ENCODE measurements at places on chromosomes 6 and 20.
A peak's percentile ranks its signal among the peaks of the same experiment; 100 is the strongest.

DNA sequence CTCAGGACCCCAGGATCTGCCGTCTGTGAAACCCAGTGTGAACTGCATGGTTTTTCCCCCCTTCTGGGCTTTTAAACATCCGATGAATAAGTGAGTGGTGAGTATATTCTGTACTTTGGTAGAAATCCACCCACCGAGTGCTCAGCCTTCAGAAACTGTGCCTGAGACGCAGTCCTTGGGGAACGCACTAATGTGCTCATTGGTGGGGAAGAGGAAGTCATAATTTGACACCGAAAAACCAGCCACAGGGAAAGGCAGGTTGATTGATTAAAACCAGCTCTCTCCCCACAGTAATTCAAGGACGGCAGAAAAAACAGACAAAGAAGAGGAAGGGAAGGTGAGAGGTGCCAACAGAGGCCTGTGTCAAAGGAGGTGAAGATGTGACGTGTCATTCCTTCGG is 21.7 kb downstream of the EDN3 start:
- no peak for DNase-seq

GRCh38 chr6:14047151-14047740 is 70.3 kb upstream of the CD83 start:
- no peak for DNase-seq

DNA sequence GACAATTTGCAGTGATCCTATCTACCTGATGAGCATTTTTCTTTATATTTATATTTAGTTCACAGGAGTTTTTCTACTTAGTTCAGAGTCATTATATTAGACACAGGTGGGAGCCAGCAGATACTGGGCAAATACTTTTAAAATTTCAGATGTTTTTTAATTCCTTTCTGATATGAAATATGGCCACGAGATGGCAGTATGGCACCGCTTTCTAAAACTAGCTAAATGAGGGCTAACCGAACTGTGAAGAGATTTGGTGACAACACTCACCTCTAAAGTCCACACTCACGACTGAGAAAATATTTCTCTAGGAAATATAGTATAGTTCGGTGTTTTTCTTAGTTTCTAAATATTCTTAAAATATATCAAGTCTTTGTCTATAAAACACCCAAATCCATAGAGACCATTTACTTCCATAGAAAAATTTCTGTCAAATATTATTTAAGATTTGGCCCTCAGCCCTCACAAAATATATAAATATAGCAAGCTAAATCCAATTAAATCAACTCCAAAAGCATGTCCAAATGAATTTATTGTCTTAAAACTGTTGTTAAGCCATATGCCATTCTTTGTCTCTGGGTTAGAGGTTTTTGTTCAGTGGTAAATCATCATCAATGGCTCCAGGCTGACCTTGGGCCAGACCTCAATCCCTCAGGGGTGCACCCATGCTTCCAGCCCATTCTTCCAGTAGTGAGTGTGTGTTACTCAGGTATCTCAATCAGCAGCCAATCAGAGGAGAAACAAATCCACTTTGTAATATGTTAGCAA is 63.6 kb downstream of the HUS1B start:
- DNase-seq, result no peak

GRCh38 chr20:32600681-32601237 is 15.6 kb upstream of the NOL4L start:
- no peak for DNase-seq

DNA sequence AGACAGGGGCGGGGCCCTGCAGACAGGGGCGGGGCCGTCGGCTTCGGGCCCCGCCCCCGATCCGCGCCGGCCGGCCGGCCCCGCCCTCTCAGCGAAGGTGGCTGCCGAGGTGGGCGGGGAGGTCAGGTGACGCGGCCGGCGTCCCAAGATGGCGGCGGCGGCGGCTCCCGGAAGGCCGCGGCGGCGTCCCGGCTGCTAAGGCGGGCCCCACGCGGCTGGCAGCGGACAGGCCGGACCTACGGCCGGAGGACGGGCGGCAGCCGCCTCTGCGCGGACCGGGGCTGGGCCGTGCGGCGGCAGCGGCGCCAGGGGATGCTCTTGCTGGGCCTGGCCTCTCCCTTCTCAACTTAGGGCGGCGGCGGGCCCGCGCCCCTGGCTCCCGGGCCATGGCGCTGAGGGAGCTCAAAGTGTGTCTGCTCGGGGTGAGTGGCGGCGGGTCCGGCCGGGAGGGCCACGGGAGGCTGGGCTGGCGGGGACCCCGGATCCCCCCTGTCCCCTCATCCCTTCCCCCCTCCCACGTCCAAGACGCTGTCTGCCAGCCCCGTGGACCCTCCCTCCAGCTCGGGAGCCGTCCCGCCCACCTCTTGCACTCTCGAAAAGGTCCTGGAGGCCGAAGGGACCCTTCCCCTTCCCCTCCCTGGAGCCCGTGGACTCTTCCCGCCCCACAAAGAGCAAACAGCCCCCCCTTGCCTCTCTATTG is at the start of gene RAB22A:
TSS of gene RAB22A (plus strand) at position 125 of the 700 bp plus-strand sequence. CDS start at position 387, 262 bp downstream.
- no peak for DNase-seq

DNA sequence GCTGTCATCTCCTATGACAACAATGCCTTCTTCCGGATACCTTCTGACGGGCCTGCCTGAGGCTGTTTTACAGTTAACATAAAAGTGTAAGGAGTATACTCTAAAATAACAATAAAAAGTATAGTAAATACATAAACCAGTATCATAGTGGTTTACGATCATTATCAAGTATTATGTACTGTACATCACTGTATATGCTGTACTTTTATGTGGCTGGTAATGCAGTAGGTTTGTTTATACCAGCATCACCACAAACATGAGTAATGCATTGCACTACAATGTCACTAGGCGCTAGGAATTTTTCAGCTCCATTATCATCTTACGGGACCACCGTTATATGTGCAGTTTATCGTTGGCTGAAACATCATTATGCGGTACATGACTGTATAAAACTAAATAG is 76.5 kb downstream of the VEGFA start:
- DNase-seq, result no peak

GRCh38 chr20:60136645-60137401 is 178.6 kb downstream of the CDH26 start:
- no peak for DNase-seq

- no peak for DNase-seq
Observed at GRCh38 chr6:161439093-161439492, 165.2 kb upstream of the AGPAT4 start.

GRCh38 chr6:124393536-124393935 is 568.7 kb upstream of the RNF217 start:
- no peak for DNase-seq

GRCh38 chr6:133099573-133099972 is 141.6 kb upstream of the EYA4 start:
- no peak for DNase-seq

- DNase-seq, result peak; percentile 54
Observed at GRCh38 chr20:22686097-22686496, 101.7 kb upstream of the FOXA2 start.

DNA sequence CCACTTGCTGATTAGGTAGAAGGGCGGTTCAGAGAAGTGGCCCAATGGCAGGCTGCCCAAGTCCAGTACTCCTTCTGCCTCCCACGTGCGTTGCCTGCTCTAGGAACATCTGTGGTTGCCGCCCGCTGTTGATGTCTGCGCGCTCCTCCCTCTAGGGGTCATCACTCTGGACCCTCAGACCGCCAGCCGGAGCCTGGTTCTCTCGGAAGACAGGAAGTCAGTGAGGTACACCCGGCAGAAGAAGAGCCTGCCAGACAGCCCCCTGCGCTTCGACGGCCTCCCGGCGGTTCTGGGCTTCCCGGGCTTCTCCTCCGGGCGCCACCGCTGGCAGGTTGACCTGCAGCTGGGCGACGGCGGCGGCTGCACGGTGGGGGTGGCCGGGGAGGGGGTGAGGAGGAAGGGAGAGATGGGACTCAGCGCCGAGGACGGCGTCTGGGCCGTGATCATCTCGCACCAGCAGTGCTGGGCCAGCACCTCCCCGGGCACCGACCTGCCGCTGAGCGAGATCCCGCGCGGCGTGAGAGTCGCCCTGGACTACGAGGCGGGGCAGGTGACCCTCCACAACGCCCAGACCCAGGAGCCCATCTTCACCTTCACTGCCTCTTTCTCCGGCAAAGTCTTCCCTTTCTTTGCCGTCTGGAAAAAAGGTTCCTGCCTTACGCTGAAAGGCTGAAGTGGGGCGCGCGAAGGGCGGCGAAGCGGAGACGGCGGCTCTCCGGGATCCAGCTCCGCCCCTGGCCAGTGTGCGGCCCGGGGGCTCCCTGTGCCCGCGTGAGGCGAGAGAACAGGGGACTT is 8.5 kb downstream of the TRIM15 start:
- DNase-seq, result no peak

- DNase-seq, result no peak
Observed at GRCh38 chr6:28864326-28864923, 59.4 kb downstream of the TRIM27 start.

DNA sequence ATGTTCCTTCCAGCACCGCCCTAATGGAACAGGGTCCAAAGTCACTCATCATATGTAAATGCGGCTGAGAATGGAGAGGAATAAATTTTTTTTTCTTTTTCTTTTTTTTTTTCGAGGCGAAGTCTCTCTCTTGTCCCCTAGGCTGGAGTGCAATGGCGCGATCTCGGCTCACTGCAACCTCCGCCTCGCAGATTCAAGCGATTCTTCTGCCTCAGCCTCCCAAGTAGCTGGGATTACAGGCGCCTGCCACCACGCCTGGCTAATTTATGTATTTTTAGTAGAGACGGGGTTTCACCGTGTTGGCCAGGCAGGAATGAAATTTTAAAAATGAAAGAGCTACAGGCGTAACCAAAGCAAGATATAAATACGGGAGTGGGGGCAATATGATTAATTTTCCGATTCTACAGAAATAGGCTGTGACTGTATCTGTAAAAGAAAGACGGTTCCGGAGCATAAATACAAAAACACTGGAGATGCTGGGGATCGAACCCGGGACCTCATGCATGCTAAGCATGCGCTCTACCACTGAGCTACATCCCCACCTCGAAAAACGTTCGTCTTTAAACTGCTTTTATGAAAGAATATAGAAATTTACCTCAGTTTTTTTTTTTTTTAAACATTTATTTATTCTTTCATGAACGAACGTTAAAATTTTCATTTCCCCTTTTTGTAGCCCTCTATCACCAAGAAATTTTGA is 132.2 kb downstream of the GPX5 start:
- peak; percentile 18 for DNase-seq

GRCh38 chr6:70874181-70874913 is 82.5 kb downstream of the B3GAT2 start:
- DNase-seq, result no peak

DNA sequence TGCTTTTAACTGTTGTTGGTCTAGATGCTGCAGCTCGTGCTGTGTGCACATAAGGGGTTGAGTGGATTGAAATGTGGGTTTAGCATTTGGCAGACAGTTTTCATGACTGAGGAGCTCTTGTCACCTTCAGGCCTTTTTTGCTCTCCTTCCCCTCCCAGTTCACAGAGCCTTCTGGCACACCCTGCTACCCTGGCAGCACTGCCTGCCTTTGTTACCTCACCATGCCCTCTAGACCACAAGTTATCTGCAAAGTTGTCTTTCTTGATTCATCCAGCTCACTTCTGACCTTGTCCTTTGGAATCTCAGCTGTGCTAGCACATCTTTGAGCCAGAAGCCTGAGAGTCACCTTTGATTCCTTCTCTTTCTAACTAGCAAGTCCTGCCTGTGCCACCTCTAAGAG is 348.9 kb upstream of the ZFP64 start:
- DNase-seq, result no peak

DNA sequence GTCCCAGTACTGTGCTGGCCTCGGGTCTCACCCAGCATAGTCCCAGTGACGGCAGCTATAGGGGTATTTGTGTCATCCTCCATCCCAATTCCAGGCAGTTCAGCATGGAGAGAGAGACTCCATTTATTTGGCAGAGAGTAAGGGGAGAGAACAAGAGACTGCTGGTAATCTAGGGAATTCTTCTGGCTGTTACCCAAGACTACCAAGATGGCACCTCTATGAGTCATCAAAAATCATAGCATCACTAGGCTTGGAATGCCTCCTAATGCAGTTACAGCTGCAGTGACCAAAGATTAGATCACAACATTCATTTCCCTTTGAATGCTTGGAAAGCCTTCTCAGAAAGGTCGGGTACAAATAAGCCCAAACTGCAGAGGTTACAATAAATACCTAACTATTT is 660.4 kb upstream of the FLRT3 start:
- DNase-seq, result no peak

DNA sequence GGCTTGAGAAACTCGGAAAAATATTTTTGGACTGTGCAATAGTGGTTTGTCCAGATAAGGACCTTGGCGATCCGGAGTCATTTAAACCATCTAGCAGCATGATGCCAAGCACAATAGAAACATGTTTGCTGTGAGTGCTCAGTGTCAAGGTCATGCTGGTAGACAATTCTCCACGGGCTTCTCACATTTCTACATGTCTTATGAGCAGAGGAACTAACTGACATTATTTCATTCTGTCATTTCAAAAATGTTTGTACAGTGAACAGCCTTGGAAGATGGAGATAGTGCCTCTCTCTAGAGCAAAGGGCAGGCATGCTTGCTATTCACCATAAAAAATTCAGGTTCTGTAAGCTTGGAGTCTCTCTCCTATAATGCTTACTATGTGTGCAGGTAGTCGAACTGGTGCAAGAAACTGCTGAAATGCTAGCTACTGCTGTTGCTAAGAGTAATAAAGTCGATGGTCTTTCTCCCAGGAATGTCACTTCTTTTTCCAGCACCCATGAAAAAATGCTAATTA is 25.4 kb upstream of the CCN2 start:
- DNase-seq, result no peak

DNA sequence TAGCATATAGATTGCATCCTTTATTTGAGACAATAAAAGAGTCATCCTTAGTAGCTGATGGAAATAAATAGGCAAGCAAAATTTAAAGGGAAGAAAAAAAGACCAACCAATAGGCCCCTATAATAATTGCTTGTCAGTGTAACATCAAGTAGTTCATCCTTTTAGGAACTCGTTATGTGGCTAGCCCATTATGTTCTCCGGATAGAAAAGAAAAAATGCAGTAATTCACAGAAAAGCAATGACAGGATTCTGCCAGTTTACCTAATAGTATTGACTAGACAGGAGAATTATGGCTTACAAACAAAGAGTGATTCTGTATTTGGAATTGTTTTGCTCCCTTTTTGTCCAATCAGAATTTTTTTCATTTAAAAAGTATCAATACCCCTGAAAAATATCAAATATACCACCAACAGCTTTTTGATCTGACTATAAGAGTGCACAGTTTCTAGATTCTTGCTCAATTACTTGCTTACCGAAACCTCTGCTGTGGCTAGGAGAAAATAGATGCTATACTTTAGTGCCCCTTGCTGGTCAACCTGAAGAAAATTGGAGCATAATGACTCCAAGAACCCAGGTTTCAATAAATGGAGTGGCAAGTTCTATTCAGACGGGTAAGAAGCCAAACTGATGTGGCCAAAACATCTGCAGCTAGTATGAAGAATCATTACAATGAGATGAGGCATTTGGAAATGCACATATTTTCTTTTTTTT is 91.5 kb upstream of the SASH1 start:
- no peak for DNase-seq
